CD4-positive, alpha-beta T cell treated with Interferon gamma for 1 hour (primary cell): ENCODE measurements at places on chromosomes 13 and 19.
A peak's percentile ranks its signal among the peaks of the same experiment; 100 is the strongest.

GRCh38 chr13:36834299-36834698 is 15.3 kb downstream of the RFXAP start:
- DNase-seq: no peak

GRCh38 chr19:37948362-37948761 is 41.4 kb downstream of the SIPA1L3 start:
- no peak for DNase-seq

GRCh38 chr19:55443045-55443823 is at the start of gene SHISA7:
TSS of gene SHISA7 (minus strand) at chr19:55443300. CDS start at chr19:55442863, 437 bp downstream.
- no peak for DNase-seq

DNA sequence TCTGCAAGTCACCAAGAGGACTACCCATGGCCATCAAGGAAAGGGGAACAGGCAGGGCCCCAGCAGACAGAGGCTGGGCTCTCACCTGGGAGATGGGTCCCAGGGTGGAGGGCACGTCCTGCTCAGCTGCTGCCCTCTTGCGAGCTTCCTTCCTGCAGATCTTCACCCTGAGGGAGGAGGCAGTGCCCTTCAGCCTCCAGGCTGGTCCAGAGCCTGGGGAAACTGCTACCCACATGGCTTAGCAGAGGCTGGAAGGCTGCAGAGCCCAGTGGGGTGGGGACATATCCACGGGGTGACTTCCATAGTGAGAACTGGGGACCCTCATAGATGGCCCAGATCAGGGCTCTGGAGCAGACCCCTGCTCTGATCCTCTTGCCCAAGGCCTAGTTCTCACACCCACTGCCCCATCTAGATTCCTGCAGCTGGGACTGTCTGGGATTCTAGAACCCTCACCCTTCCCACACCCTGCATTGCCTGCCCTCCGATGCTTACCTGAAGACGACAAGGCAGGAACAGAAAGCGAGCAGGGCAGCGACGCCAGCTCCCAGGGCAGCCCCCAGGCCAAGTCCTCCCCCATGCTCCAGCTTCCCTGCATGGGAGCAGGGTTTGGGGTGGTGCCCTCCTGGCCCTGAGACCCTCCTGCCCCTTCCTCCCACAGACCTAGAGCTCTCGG is 9.0 kb downstream of the SIGLEC11 start:
- DNase-seq: no peak

GRCh38 chr19:56663931-56664500 is 7.5 kb downstream of the ZNF835 start:
- no peak for DNase-seq

DNA sequence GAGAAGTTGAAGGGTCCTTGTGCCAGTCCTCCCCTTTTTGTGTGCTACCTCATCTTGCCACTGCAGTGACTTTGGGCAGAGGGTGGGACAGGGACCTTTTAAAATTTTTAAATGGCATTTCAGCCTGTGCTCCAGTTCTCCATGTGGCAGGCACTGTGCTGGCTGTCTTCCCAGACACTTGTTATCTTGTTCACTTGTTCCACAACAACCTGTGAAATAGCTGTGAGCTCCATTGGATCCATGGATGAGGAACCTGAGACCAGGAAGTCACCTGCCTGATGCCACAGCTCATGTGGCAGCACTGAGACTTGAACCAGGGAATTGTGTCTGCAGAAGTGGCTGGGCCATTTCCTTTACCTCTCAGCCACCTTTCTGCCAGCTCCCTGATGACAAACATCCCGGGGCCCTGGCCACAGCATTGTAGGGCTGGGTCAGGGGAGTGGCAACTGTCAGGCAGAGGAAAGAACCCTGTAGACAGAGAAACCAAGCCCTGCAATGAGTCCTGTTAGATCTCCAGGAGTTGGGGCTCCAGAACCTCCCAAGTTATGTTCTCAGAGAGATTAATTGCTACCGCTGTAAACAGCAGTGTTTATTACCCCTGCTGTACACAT is 6.4 kb downstream of the EGLN2 start:
- peak; percentile 34 for DNase-seq

GRCh38 chr19:37941782-37942515 is 34.9 kb downstream of the SIPA1L3 start:
- no peak for DNase-seq

DNA sequence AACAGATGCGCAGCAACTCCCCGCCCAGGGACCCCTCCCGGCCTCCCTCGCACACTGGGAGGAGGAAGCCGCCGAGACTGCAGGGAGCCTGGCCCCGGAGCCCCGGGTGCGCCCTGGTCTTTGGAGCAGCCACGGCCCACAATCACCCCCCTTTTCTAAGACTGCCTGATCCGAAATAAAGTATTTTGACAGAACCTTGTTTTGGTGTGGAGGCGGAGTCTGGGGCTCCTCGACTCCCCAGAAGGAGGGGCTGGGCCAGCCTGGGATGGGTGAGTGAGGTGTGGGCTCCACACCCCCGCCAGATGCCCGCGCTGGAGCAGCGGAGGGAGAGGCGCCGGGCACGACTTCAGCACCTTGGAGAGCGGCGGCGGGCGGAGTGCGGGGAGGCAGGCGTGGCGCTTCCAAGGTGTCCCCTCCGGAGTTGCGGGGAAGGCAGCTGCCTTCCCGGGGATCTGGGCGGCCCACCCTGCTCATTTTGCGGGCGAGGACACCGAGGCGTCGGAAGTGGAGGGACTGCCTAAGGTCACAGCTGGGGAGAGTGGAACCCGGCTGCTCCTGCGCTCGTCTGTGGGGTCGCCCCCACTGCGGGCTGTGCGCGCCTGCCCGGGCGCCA is 9.4 kb downstream of the SIRT6 start:
- DNase-seq: peak; percentile 35

- no peak for DNase-seq
Observed at GRCh38 chr13:35565273-35565672, 88.8 kb upstream of the MAB21L1 start.

GRCh38 chr19:32750441-32751055 is 31.0 kb downstream of the TDRD12 start:
- DNase-seq: no peak

GRCh38 chr13:103354171-103354570 is 288.0 kb upstream of the SLC10A2 start:
- DNase-seq: no peak

DNA sequence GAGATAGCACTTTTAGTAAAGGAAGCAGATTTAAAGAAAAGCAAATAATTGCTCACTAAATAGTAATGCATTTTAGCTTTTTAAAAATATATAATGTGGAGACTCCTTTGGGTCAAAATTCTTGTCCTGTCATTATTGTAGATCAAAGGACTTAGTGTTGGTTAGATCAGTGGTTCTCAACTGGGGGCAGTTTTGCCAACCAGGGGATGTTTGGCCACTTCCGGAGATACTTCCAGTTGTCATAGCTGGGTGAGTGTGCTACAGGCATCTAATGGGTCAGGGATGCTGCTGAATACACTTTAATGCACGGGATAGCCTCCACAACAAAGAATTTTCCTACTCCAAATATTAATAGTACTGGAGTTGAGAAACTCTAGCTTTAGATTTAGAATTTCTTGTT is 126.8 kb downstream of the LMO7 start:
- no peak for DNase-seq

DNA sequence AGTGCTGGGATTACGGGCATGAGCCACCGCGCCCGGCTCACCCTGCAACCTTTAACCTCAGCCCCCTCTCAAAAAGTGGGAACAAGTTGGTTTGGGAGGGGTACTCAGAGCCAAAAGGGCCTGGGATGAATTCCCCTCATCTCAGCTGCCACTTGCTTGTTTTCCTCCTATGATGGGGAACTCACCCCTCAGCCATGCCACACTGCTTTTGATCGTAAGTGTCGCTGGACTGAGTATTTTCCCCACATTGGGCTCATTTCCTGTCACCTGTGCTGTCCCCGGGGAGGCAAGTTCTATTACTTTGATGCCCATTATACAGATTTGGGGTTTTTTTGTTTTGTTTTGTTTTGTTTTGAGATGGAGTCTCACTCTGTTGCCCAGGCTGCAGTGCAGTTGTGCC is 6.5 kb downstream of the R3HDM4 start:
- peak; percentile 43 for DNase-seq

DNA sequence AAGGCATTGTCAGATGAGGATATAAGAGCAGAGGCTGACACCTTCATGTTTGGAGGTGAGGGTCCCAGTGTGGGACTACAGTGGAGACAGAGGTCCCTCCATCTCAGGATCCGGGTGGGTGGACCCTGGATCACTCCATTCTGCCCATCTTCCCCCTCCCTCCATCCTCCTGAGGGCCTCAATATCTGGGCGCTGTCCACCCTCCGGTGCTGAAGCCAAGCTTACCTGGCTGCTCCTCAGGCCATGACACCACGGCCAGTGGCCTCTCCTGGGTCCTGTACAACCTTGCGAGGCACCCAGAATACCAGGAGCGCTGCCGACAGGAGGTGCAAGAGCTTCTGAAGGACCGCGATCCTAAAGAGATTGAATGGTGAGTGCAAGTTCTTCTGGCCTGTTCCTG is 11.9 kb downstream of the CYP4F12 start:
- DNase-seq: no peak

GRCh38 chr13:51457086-51457815 is 4.4 kb upstream of the INTS6 start:
- no peak for DNase-seq

DNA sequence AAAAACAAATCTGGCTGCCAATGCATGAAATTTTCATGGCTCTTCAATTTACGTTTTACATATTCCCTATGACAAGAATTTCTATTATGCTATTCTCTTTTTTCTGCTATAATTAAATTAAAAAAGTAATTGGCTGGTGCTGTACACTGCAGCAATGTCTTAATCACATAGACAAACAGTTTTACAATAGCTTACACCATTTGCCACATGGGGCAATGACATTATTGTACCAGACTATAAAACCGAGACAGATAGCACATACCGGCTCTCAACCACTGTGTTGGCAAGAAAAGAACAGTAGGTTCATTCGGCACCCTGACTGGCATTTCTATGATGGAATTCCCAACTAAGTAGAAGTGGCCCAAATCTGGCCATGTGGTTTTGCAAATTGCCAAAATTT is 67.7 kb downstream of the DACH1 start:
- no peak for DNase-seq

DNA sequence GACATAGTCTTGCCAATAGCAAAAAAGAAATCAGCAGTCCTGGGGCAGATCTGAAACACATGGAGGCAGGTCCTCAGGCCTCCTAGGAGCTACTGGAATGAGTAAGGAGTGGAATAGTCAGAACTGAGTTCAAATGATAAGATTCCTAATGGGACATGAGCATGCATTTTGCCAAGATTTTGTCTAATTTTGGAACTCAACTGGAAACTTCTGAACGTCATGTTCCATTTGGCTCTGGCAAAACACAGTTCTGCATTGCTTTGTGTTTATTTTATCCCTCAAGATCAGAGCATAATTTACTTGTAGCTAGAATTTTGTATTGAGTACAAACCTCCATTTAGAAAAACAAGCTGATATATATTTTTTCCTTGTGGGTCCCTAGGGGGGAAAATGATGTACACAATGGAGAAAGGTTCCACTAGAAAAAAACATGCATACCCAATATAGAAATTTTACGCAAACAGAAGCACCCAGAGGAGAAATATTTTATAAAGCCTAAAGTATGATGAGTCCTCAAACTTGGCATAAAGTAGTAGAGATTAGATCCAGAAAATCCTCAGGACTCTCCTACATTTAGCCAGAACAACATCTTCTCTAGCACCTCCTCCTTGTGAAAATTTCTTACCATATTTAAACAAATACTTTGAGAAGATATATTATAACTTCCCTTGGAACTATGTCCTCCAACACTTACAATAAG is 149.0 kb upstream of the SERP2 start:
- no peak for DNase-seq

- DNase-seq: no peak
Observed at GRCh38 chr13:44904967-44905366, 84.3 kb downstream of the NUFIP1 start.

- DNase-seq: peak; percentile 43
Observed at GRCh38 chr19:48639483-48640375, 2.5 kb upstream of the DBP start.

DNA sequence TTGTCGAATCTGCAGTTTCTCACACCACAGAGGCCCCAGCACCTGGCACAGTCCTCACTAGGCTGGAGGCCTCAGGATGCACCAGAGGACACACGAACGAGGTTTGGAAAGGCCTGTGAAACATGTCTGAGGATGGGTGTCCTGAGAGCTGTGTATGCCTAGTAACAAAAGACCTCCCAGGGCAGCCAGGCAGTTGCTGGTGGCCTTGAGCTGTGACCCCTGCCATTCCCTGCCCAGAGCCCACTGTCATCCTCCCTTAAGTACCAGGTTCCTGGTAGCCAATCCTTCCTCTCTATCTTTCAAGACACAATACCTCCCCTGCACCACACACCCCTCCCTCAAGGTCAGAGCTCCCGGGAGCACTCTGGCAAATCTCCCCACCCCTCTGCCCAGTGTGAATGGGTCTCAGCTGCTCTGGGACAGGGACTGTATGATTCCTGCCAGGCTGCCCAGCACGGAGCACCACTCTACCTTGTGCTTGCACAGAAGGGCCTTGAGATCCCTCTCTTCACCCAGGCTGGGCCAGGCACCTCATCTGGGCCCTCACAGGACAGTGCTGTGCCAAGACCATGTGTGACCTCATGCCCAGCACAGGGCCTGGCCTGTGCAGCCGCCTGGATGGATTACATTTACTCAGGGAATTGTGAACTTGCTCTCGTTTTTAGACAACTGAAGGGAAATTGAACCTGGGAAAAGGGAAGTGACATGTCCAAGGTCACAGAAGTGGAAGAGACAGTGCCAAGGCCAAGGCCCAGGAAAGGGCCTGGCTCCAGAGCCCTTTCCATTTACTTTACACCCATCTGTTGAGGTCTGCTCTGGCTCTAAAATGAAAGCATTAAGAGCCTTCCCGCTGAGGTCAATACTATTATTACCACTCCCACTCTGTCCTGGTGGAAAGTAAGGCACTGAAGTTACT is 2.2 kb downstream of the ZNF787 start:
- no peak for DNase-seq

DNA sequence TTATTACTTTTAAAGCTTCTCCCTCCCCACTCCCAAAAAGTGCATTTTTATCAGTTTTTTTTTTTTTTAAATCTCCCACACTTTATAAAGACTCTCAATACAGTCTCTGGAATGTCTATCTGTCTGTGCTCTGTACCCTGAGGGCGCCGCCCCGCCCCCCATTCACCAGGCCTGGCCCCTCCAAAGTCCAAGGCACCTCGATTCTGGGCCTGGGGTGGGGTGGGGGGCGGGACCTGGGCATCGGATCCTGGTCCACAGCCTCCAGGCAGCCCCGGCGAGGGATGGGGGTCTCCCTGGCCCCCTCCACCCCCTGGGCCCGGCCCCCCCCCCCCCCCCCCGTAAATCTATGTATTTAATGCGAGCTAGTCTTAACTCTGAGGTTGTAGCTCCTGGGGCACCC is 23.3 kb downstream of the ZBTB7A start:
- no peak for DNase-seq
